ENCODE measurements at places on chromosomes 16 and 17. TPM values are rescaled to one million over a fixed set of nuclear protein-coding genes. Genes with fewer than 3 reads are reported as not detected.

GRCh38 chr16:66578651-66579531, at the start of gene CMTM2:
CMTM2 (plus strand) TSS chr16:66579463; CDS start chr16:66579608, 145 bp downstream.
- no peak within 1 kb of the TSS for H3K27ac ChIP-seq
- no peak for DNase-seq
- no peak within 1 kb of the TSS for H3K4me3 ChIP-seq
- no peaks in the 10 kb centered on the region for H3K36me3 ChIP-seq
- H3K4me1 ChIP-seq, result peaks cover 20% of the 10 kb centered on the region

GRCh38 chr17:79674506-79675412, 56.0 kb upstream of the ENPP7 start:
- H3K4me3 ChIP-seq, result no peak overlapping the region
- H3K27ac ChIP-seq, result no peak overlapping the region
- no peaks in the 10 kb centered on the region for H3K36me3 ChIP-seq
- no peaks in the 10 kb centered on the region for H3K4me1 ChIP-seq

GRCh38 chr16:48960830-48961229, 320.8 kb downstream of the CBLN1 start:
- H3K4me3 ChIP-seq, result no peak overlapping the region
- peaks cover 74% of the 10 kb centered on the region for H3K4me1 ChIP-seq
- no peaks in the 10 kb centered on the region for H3K36me3 ChIP-seq

DNA sequence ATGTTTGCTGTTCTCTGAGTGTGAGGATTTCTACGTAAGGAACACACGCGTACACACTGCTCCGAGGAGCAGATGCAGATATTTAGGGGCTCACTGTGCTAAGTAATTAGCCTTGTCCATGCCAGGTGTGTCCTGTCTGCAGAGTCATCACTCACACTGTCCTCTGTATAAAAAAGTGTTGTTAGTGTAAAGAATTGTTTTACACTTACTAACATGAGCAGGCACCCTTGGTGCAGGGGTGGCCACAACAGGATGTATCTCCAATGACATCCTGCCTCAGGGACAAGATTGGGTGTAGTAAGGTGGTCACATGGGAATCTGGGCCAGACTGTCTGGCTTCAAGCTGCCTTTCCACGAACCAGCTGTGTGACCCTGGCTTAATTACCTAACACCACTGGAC, 63.9 kb downstream of the NDEL1 start:
- no peaks in the 10 kb centered on the region for H3K27me3 ChIP-seq
- H3K4me1 ChIP-seq, result no peaks in the 10 kb centered on the region

DNA sequence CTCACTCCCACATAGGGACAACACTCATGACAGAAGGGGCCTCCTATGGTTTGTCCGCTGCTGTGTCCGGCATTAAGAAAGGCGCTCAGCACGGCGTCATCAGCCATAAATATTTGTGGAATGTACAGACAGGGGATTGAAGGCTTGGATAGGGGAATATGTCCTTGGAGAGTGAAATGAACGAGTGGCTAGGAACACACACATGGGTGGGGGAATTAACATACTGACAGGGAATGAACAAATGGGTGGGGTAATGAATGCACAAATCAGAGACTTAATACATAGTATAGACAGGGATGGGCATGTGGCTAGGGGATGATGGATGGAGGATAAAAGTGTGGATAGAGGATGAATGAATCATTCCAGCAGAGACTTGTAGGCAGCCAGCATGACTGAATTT, 154.0 kb upstream of the HSBP1 start:
- no peak overlapping the region for H3K4me3 ChIP-seq
- no peak for DNase-seq
- no peaks in the 10 kb centered on the region for H3K4me1 ChIP-seq
- peaks cover 41% of the 10 kb centered on the region for H3K27me3 ChIP-seq
- no peak overlapping the region for H3K27ac ChIP-seq

- no peak for DNase-seq
- H3K27ac ChIP-seq, result no peak overlapping the region
- H3K4me3 ChIP-seq, result no peak overlapping the region
- no peaks in the 10 kb centered on the region for H3K4me1 ChIP-seq
- H3K36me3 ChIP-seq, result no peaks in the 10 kb centered on the region
Measured at GRCh38 chr16:9791556-9791955, 390.7 kb downstream of the GRIN2A start.

The METTL16 gene
- 37.6 TPM for total RNA-seq

The HBQ1 gene
- total RNA-seq, result not detected

Data from HCT116 (cell line).